ENCODE measurements at places on chromosomes 5 and 9.
A peak's percentile ranks its signal among the peaks of the same experiment; 100 is the strongest.

GRCh38 chr5:15715967-15716366 is 216.0 kb downstream of the FBXL7 start:
- no peak for DNase-seq

GRCh38 chr5:956941-957747 is 51.5 kb upstream of the NKD2 start:
- no peak for DNase-seq

GRCh38 chr5:100434815-100435214 is 100.4 kb upstream of the FAM174A start:
- DNase-seq, result no peak

DNA sequence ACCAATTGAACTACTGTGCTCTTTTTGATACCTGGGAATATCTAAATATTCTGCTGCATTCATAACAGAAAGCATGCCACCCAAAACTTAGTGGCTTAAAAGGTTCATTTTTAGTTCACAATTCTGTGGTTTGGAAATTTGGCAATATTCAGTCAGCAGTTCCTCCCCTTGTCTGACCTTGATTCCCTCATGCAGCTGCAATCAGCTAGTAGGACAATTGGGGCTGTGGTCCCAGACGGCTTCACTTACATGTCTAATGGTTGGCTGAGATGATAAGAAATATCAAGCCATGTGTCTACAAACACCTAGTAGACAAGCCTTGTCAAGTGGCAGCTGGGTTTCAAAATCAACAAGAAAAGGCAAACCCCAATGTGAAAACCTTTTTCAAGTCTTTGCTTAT is 51.3 kb downstream of the ANXA1 start:
- no peak for DNase-seq

GRCh38 chr9:14103115-14103514 is 210.8 kb downstream of the NFIB start:
- DNase-seq, result no peak

GRCh38 chr5:142846406-142846805 is 76.2 kb downstream of the ARHGAP26 start:
- DNase-seq, result no peak

- DNase-seq, result no peak
Observed at GRCh38 chr5:178532666-178533065, 57.5 kb downstream of the COL23A1 start.

GRCh38 chr5:18069790-18070189 is 435.5 kb downstream of the TAF11L14 start:
- no peak for DNase-seq

DNA sequence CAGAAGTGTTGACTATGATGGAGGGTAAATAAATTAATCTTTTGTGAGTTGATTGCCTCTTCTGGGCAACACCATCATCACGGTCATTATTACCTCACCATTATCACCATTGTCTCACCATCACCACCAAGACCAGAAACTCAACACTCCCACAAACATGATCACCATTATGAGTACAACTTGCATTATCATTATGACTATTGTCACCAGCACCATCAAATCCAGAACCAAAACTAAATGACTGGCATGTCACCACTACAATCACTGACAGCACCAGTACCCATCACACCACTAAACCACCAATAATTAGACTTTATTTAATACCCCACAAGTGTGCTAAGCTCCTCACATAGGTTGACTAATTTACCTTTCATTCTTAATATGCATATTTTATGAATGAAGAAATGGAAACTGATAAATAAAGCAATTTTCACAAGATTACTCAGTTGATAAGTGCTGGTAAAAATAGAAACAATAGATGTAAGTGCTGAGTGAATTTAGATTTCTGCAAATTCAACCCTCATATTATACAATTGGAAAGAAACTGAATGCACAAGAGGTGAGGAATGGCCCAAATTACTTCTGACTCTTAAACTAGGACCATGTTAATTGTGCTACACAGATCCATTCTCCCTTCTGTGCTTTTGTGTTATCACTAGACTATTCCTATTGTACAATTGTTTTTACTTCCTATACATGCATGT is 517.8 kb upstream of the PAPPA start:
- DNase-seq, result no peak

GRCh38 chr9:109149722-109150121 is 17.3 kb downstream of the FRRS1L start:
- DNase-seq, result no peak

DNA sequence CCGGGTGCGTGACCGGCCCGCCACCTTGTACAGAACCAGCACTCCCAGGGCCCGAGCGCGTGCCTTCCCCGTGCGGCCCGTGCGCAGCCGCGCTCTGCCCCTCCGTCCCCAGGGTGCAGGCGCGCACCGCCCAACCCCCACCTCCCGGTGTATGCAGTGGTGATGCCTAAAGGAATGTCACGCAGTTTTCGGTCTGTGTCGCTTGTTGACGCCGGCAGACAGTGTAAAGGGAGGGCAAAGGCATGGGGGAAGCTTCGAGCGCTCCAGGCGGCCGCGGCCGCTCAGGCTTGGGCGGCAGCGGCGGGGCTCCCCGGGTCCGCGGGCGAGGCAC is 1.3 kb downstream of the LRRC26 start:
- DNase-seq, result no peak

- DNase-seq, result no peak
Observed at GRCh38 chr9:70683841-70684240, 269.4 kb upstream of the KLF9 start.

- DNase-seq, result no peak
Observed at GRCh38 chr9:2059274-2059929, 44.3 kb downstream of the SMARCA2 start.

GRCh38 chr9:1879501-1879900 is 135.6 kb upstream of the SMARCA2 start:
- DNase-seq, result no peak

DNA sequence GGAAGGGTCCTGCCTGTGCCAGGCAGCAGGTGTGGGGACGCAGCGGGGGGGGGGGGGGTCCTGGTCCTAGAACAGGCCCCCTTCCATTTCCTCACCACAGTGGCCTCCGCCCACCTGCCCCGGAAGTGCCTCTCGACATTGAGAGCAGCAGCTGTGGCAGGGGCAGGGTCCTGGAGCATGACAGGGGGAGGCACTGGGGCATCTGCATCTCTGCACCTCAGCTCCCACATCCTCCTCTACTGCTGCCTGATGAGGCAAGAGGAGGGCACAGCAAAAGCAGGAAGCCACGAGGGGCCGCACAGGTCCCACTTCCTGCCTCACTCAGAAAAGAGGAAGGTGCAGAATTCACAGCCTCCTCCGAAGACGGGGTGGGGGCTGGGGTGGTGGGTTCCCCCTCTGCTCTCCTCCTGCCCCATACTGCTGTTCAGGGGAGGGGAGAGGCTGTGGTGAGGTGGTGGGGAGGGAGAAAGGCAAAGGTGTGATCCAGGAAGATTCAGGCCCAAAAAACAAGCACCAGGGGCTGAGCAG is 14.8 kb downstream of the AKNA start:
- DNase-seq, result peak; percentile 72

GRCh38 chr5:54658010-54658409 is 140.5 kb downstream of the SNX18 start:
- no peak for DNase-seq

DNA sequence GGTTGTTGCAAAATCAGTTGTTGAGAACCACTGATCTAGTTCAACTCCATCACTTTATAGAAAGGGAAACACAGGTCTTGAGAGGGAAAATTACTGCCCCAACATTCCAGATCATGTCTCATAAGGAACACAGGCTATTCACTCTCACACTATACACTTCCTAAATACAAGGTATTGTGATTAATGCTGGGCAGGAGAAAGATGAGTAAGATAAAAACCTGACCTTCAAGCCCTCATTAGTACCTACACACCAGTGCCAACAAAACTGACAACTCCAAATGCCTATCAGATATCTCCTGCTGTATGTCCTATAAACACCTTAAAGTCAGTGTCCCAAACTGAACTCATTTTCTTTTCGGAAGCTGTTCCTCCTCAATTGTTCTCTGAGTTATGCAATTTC is 8.2 kb downstream of the GNE start:
- DNase-seq, result no peak

DNA sequence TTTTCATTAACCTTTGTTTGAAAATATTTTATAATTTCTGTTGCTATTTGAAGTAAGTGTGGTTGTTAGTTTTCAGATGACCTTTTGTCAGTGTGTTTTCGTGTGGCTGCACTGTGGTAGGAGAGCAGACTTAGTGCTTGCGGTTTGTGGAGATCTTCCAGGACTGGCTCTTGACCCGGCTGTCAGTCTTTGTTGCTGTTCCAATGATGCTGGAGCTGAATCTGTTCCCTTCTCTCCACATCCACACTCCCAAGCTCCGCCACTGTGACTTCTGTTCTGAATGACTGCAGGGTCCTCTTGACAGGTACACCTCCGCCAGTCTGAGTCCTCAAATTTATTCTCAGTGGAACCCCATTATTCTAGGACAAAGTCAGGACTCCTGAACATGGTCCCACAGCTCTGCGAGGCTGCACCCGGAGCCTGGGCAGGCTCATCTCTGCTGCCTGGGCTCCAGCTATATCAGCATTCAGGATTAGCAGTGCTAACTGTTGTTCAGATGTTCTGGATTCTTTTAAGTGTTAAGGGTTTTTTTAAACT is 126.0 kb downstream of the WNK2 start:
- DNase-seq, result no peak
